ENCODE measurements at places on chromosomes 5 and 9.

DNA sequence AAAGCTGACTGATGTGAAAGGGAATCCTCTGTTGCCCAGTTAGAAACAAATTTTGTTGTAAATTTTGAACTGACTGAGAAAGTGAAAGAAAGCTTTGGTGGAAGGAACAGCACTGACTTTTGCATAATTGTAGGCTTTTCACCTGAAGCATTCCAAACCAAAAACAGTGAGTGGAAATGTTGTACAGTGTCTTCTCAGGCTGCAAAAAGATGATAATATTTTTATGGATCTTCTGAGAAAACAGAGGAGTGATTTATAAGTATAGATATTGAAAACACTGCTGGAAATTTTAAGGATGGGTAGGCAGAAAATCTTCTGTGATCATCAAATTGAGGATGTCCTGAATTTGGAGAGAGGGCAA is 40.0 kb downstream of the LURAP1L start:
- no peak for DNase-seq

DNA sequence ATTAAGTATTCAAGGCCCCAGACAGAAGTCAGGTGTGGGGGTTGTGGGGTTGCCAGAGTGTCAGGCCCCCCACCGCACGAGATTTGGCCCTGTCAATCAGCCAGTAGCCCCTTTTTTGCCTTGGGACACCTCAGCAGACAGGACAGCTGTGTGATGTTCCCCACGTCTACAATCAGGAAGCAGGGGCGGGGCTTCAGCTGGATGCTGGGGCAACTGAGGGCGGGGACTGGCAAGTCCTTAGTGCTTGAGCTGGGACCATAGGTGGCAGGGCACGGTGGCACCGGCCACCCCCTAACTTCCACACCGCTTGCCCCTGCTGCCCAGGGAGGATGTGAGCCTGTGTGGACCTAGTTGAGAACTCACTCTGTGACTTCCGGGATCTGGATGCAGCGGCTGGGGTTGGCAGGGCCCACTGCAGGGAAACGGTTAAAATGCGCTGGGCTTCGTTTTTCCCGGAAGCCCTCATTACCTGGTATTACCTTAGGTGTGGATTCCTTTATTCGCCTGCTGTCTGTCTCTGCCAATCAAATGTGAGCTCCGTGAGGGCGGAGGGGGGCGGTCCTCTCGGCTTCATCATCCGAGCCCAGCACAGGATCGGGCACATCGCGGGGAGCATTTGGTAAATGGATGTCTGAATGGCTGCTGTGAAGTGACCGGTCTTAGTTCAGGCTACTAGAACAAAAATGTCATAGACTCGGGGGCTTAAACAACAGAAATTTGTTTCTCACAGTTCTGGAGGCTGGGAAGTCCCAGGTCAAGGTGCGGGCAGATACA is 7.5 kb upstream of the GTF3C5 start:
- DNase-seq = no peak

GRCh38 chr5:103035701-103036100 is 84.2 kb downstream of the GIN1 start:
- DNase-seq = no peak

DNA sequence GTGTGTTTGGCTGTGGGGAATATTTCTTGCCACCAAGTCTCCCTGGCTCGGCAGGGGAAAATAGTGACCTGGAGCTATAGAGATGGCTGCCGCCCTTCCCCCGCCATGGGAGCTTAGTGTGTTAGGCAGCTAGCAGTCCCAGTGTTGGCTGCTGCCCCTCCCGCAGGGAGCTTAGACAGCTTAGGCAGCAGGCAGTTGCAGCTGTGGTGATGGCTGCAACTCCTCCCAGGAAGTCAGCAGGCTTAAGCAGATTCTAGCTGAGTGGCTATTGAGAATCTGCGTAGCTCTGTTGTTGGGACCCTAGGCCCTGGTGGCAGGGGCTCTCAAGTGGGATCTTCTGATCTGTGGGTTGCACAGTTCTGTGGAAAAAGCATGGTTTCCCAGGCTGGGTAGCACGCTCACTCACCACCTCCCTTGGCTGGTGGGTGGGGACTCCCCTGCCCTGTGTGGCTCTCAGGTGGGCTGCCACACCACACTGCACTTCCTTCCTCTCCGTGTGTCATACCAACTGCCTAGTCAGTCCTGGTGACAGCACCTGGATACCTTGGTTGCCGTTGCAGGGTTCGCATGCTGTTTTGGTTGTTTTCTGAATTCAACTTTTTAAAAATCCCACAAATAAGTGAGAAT is 9.3 kb downstream of the OR1N2 start:
- DNase-seq = no peak

DNA sequence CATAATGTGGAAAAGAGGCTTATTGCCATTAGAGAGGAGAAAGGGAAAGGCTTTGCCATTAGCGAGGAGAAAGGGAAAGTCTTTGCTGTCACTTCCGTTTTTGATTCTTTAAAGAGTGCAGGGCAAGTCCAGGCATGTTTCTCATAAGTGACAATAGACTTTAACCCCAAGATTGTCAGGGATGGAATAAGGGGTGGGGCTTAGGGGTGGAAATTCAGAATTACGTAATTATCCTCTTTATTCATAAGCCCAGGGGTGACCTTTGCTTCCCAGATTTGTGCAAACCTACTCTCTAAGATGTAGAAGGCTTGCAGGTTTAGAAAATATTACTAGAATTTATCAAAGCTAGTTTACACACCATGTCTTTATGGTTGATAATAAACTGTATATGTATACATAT is 2.3 kb upstream of the PLK2 start:
- DNase-seq = no peak

DNA sequence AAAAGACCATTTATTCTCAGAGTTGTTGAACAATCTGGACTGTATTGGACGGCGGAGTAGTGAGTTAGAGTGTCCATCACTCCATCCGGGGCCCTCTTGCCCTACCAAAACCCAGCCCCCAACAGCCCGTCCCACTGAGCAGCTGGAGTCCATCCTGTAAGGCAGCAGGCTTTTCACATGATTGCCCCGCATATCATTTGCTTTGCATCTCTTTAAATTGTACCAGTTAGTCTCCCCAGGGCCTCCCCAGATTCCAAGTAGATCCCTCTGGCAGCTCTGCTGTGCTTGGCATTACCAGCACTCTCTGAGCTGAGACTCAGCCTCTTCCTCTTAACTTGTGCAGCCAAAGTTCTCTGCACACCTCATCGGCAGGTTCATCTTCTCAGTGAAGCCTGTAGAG is 48.6 kb upstream of the ADCY2 start:
- DNase-seq = no peak

DNA sequence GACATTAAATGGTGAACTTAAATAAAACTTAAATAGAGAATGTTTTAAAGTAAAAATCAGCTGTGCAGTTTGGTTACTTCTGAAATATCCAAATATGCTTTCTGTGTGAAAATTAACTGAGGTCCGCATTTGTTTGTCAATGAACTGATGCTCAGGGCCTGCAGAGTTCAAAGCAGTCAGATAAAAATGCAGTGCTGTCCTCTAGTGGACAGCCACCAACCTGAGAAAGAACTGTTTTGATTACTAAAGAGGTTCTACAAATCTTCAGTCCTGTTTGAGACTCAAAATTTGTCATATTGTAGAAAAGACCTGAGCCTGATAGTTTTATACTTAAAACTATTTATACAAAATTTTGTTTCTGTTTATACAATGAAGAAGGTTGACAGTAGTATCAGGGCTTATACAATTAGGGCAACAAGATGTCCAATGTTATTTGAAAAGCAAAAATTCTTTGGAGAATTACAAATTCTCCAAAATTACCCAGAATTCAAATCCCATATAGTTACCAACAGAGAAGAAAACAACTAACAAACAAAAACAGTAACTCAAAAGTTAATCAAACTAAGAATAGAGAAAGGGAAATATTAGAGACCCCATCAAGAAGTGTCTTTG is 232.3 kb upstream of the TBCA start:
- peak; percentile 71 for DNase-seq

DNA sequence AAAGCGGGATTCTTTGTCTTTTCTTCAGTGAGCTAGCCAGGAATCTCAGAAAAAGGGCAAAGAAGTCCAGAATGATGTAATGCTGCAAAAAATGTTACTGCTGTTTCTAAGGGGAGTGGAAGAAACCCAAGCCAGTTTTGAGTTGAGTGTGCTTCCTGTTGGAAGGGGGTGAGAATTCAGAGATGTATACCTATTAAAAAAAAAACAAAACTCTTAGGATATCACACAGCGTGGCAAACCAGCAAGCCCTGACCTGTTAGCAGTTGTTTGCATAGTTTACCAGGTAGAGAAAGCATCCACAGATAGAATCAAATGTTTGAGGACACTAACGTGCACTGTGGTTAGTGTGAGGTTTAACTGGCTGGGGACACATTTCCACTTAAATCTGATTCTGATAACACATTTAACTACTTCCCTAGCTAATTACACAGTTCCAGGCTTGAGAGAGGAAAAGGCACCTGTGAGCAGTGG is 11.4 kb downstream of the BASP1 start:
- DNase-seq = no peak

DNA sequence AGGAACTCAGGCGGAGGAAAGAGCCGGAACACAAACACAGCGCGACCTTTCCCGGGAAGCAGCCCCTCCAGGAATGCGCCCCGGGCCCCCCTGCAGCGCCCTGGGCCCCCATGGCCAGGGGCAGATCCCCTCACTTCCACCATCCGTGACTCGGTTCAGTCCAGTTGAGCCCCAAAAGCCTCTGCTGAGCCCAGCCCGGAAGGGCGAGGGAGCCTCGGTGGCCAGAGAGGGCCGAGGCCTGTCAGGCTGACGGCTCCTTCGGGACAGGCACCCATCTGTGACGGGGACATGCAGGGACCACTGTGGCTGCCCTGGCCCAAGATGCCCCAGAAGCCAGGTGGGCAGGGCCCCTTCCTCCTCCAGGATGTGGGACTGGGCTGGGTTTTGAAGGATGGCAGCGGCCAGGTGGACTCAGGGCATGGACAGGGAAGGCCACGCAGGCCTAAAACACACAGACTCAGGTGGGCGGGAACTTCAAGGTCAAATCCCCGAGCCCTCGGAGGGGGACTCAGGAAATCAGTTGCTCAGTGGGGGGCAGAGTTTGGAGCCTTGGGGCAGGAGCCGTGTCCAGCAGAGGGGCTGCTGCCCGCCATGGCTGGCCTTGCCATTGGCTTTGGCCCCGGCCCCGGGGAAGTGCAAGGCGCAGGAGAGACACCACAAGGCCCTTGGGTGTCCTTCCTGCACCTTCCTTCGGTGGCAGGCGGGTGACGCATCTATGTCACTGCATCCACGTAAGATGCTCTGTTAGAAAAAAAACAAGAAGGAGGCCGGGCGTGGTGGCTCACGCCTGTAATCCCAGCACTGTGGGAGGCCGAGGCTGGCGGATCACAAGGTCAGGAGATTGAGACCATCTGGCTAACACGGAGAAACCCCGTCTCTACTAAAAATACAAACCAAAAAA is 29.7 kb upstream of the ABO start:
- DNase-seq = no peak

GRCh38 chr5:52262844-52263243 is 524.9 kb upstream of the ITGA1 start:
- DNase-seq = no peak

GRCh38 chr9:5361326-5362010 is 21.8 kb upstream of the RLN1 start:
- DNase-seq = no peak

GRCh38 chr5:143208781-143209510 is 194.5 kb downstream of the NR3C1 start:
- DNase-seq = no peak

GRCh38 chr5:118789366-118789765 is 199.0 kb downstream of the DTWD2 start:
- no peak for DNase-seq

- no peak for DNase-seq
Observed at GRCh38 chr9:125810161-125810560, 63.0 kb downstream of the PBX3 start.
